Heart left ventricle (tissue), 16 donors: ENCODE measurements at places on chromosomes 12 and 14. TPM values are rescaled to one million over a fixed set of nuclear protein-coding genes. Genes with fewer than 3 reads are reported as not detected.

- no peak for DNase-seq
These were observed 311.4 kb downstream of the TMEM132D start for GRCh38 chr12:129592449-129592848.

- no peak for DNase-seq
These were observed 909 bp upstream of the ETFBKMT start for GRCh38 chr12:31658471-31659086.

DNA sequence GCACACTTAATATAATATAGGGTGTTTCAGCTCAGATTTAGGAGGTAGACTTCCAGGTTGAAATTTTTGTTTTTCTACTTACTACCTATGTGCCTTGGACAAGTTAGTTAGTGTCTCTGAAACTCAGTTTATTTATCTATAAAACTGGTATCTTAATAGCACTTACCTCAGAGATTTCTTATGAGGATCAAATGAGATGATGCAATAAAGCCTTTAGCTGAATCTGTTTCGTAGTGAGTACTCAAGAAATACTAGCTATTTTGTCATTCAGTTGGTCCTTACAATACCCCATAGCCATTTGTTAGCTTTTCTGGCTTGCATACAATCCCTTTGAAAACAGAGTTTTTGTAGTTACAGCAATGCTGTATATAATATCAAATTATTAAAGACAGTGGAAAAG is 497.0 kb downstream of the NRXN3 start:
- DNase-seq: no peak

- DNase-seq: peak; percentile 57
These were observed 495 bp downstream of the ADIPOR2 start for GRCh38 chr12:1691123-1692007.

DNA sequence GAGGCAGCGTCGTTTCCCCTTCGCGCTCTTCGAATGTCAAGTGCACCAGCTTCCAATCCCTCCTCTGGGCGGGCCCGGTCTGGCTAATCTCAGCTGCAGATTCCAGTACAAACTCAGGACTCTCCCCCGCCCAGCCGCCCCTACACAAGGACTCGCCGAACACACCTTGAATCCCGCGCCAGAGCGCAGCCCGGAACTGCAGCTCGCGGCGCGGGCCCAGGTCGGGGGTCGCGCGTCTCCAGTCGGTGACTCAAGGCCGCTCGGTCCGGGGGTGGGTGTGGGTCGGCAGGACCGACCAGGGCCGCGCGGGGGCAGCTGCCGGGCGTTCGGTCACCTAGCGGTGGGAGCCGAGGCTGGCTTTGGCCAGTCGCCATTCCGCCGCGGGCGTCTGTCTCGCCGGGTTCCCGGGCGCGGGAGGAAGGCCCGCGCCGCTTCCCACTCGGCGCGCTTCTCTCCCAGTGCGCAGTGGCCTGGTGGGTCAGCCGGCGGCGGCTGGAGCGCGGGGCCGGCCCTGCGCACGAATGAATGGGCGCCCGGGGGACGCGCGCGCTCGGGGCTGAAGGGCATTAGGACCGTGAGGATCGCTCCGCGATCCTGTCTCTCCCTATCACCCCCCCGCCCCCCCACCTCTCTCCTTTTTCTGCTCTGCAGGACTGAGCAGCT is at the start of gene GALNT16:
GALNT16 (plus strand) TSS at position 632 of the 663 bp plus-strand sequence. CDS start 133 bp downstream, outside the sequence.
- peak; percentile 76 for DNase-seq

DNA sequence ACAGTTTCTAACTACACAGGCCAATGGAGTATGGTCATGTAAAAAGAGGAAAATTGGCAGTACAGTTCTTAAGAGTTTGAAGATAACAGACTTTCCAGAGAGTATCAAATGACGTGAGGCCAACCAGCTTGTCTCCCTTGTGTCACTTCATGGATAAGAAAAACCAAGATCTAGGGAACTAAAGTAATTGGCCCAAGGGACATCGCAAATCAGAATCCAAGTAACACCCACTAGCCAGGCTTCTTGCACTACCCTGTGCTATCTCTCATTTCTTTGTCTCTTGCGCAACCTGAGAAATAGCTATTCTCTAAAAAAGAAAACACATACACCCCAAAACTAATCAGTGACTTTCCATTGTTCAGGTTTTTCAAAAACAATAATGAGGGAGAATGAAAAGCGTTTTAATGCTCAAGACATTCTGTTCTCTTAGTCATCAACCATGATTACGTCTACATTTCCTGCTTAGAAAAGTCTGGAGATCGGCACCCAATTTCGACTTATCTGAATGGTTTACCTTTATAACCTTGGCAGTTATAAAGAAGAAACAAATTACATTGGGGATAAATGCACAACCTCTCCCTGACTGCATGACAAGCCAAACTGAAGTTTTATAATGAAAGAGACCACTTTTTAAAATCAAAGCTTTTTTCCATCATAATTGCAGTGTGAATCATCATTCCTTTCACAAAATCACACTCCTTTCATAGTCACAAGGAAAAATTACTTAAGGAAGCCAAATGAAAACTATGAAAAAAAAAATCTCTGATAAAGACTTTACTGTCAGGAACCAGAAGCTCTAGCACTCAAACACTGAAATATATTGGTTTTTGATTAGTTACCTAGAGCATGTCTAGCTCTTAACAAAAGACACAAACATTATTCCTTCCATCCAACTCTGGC is 42.1 kb downstream of the TMTC1 start:
- DNase-seq: no peak

- peak; percentile 74 for DNase-seq
These were observed at the start of gene POLE2 for GRCh38 chr14:49687942-49688700. Gene POLE2 (minus strand): TSS chr14:49688214. CDS start chr14:49688203, 11 bp downstream.

- no peak for DNase-seq
These were observed 239.4 kb upstream of the KRR1 start for GRCh38 chr12:75750716-75751306.

- DNase-seq: no peak
These were observed 5.1 kb upstream of the MAGOHB start for GRCh38 chr12:10618338-10618987.

- DNase-seq: no peak
These were observed 994.7 kb downstream of the VRK1 start for GRCh38 chr14:97791906-97792305.

DNA sequence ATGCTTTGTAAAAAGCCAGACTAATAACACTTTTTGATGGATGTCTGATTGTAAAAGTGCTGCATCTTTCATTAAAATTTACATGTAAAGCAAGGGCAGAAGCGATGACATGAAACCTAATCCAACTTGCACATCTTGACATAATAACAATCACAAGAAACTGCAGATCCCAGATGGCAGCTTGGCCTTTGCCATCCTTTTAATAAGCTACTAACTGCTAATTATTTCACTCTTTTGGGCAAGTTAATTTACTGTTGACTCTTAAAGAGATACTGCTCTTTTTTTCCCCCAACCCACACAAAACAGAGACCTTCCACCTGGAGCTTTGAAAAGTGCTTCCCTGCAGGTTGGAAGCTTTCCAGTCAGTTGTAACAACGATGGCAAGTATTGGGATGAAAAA is 137.5 kb downstream of the NRXN3 start:
- DNase-seq: no peak

DNA sequence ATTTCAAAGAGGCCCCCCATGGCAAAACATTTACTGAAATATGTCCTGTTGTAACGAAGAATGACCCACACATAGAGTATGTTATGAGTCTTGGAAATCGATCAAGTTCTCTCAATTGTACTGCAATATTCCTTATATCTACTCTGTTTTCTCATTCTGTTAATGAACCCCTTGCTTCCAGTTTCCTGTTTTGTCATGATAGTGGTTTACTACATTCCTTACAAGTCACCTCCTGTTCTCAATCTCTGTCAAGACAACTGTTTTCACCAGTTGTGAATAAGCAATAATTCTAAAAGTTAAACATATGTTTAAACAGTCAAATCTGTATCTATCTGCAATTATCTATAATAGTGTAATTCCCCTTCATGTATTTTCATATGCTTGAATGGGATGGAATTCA is 16.4 kb upstream of the ARID2 start:
- no peak for DNase-seq

The PTCSC3 gene
- total RNA-seq: not detected

DNA sequence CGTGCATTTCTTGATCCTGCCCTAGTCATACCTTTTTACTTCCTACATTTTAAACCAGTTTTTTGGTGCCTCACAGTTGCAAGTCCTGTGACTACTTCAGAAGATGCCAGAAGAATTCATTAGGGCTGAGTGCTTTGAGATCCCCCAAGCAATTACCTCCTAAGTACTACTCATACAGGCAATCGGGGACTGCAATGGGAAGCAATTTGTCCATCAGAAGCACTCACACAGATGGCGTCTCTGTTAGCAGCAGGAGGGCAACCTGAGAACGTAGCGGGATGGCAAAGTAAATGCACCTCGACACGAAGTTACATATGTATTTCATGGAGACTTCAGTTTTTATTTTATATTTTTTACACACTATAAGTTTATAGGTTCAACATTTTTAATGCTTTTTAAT is 188.3 kb downstream of the CAPZA3 start:
- no peak for DNase-seq

DNA sequence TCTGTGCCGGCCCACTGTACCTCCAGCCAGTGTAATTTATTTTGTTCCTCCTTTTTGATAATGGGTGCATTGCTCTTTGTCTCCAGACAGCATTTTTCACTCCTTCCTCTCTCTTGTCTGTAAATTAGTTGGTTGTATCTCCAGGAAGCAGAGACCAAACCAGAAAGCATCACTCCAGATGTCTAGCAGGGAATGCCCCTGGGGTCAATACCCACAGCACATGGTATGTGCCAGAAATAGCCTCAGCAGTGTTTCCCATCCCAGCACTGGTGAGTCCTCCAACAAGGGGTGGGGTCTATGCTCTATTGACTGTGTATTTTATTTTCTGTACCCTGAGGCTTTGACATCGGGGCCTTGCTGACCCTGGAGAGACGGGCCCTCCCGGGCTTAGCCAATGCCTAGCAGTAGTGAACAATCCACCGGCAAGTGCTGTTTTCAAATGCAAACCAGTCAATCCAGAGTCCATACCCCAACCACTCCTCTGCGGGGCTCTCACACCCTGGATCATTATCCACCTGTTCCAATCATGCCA is 50.2 kb upstream of the FZD10 start:
- no peak for DNase-seq

The FSCB gene
- total RNA-seq: not detected

The KLRC2 gene
- total RNA-seq: not detected

The OTUB2 gene
- 0.45 TPM for total RNA-seq

The GSC gene
- 0.30 TPM for total RNA-seq

The TBX5 gene
- total RNA-seq: 42.5 TPM

The RTL1 gene
- total RNA-seq: not detected

DNA sequence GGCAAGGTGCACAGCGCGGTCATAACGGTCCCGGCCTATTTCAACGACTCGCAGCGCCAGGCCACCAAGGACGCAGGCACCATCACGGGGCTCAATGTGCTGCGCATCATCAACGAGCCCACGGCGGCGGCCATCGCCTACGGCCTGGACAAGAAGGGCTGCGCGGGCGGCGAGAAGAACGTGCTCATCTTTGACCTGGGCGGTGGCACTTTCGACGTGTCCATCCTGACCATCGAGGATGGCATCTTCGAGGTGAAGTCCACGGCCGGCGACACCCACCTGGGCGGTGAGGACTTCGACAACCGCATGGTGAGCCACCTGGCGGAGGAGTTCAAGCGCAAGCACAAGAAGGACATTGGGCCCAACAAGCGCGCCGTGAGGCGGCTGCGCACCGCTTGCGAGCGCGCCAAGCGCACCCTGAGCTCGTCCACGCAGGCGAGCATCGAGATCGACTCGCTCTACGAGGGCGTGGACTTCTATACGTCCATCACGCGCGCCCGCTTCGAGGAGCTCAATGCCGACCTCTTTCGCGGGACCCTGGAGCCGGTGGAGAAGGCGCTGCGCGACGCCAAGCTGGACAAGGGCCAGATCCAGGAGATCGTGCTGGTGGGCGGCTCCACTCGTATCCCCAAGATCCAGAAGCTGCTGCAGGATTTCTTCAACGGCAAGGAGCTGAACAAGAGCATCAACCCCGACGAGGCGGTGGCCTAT is 875 bp downstream of the HSPA2 start:
- DNase-seq: no peak

GRCh38 chr14:23439107-23439835 is 3.8 kb upstream of the MYH7 start:
- no peak for DNase-seq

The CPM gene
- total RNA-seq: 2.0 TPM

- no peak for DNase-seq
These were observed 62.7 kb downstream of the TESC start for GRCh38 chr12:117036547-117036946.

- DNase-seq: no peak
These were observed 1.6 kb downstream of the LRRC43 start for GRCh38 chr12:122184517-122184916.

DNA sequence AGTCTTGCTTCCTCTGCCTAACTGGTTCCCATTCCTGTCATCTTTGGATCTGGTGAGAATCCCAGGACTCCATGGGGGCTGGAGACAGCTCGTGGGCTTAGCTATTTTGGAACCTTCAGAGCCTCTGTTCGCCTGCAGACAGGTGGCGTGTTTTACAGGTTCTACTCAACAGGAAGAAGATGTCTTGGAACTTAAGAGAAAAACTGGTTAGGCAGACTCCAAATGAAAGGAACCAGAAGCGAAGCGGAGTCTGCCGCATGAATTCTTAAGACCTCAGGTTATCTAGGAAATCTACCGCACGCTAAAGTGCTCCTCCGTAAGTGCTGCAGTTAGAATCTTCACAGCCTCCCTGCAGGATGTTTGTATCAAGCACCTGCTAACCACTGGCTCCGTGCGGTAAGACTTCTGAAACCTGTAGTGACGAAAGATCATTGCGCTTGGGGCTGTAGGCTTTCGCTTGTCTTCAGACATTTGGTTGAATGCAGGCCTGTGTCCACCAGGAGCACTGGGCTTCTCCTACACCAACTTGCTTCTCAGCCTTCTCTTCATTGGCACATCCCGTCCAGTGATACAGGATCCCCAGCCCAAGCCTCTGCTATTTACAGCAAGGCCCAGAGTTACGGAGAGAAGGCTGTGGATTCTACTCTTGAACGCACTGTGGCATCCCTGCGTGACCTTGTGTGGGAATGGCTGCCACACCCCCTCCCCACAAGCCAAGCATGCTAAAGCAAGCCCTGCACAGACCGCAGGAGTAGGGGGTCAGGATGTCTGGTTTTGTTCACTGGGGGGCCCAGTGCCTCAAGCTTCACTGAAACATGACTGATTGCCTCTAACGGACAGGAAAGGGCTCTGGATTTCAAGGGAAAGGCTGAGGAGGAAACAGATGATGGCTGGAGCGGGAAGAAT is 35.0 kb downstream of the ACADS start:
- DNase-seq: no peak

The MLXIP gene
- 22.7 TPM for total RNA-seq

DNA sequence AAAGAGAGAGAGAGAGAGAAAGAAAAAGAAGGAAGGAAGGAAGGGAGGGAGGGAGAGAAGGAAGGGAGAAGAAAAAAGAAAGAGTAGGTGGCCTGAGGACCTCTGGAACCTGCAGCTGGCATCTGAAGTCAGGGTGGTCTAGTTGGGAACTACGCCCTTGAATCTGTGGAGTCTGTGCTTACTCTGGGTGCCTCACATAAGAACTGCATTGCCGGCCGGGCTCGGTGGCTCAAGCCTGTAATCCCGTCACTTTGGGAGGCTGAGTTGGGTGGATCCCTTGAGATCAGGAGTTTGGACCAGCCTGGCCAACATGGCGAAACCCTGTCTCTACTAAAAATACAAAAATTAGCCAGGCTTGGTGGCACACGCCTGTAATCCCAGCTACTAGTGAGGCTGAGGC is 10.0 kb upstream of the NRDE2 start:
- no peak for DNase-seq

The SLC38A4 gene
- 0.56 TPM for total RNA-seq

- no peak for DNase-seq
These were observed 8.9 kb downstream of the BICD1 start for GRCh38 chr12:32115404-32116104.
